ENCODE measurements at places on chromosomes 12 and 14.

DNA sequence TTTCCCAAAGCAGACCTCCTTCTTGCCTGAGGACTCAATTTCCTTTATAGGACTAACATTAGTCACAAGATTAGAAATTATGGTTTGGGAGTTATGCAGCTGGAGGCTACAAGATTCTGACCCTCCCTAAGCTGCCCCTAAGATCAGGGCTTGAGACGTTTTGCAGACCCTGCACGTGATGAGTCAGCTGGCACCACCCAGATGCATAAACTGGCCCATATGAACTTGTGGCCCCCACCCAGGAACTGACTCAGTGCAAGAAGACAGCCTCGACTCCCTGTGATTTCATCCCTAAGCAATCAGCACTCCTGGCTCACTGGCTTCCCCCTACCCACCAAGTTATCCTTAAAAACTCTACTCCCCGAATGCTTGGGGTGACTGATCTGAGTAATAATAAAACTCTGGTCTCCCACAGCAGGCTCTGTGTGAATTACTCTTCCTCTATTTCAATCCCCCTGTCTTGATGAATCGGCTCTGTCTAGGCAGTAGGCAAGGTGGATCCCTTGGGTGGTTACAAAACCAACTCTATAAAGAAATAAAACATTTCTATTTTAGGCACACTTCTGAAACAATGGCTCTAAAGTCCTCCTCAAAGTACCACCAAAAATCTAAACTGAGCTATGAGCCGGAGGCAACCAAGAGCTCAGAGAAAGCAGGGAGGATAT is 233.4 kb downstream of the TMEM132D start:
- no peak for DNase-seq

GRCh38 chr12:71791473-71792150 is 36.9 kb downstream of the RAB21 start:
- no peak for DNase-seq

DNA sequence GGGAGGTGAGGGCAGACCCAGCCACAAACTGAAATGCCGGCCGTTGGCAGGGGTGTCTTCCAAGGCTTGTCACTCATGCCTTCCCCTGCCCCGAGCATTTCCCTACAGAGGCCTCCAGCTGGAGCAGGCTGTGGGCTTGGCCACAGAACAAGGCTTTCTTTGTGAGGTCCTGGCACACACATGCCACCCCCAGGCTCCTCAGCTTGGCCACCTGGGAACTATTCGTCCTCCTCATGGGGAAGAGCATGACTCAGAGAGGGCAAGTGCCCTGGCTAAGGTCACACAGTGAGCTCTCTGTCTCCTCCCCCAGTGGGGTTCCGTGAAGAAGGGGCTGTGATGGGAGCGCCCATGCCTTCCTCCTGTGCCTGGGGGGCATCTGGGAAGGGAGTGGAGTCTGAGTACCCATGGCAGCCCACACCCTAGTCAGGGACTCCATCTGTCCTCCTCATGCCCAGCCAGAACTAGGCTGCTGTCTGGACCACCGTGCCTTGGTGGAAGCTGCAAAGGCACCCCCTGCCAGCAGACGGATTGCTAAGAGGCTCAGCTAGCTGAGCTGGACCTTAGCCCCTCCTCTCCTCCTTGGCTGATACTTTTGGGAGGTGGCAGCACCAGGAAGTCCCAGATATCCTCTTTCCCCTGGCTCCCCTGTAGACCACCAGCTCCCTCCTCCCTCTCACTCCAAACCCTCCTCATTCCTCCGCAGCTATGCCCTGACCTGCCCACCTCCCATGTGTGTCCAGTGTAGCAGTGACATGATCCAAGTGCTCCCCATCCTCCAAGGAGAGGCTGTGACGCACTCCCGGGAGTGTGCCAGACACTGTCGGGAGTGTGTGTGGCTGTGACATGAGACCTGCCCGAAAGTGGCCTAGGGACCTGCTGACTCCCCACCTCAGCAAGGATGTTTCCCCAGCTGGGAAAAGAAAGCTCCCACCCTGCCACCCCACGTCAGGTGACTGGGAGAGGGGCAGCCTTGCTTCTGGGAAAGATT is 21.4 kb downstream of the ABCB9 start:
- DNase-seq = peak; percentile 9

- DNase-seq = no peak
Measured at GRCh38 chr14:78130356-78130755, 39.8 kb upstream of the NRXN3 start.

GRCh38 chr12:62347922-62348650 is 87.9 kb downstream of the USP15 start:
- DNase-seq = peak; percentile 15
